GM23248 (cell line): ENCODE measurements at places on chromosomes 5 and 9. TPM values are rescaled to one million over a fixed set of nuclear protein-coding genes. Genes with fewer than 3 reads are reported as not detected.

GRCh38 chr5:17619354-17619753, 9.2 kb downstream of the TAF11L12 start:
- no peaks in the 10 kb centered on the region for H3K4me1 ChIP-seq
- no peaks in the 10 kb centered on the region for H3K27me3 ChIP-seq
- no peaks in the 10 kb centered on the region for H3K36me3 ChIP-seq
- no peak overlapping the region for H3K27ac ChIP-seq

DNA sequence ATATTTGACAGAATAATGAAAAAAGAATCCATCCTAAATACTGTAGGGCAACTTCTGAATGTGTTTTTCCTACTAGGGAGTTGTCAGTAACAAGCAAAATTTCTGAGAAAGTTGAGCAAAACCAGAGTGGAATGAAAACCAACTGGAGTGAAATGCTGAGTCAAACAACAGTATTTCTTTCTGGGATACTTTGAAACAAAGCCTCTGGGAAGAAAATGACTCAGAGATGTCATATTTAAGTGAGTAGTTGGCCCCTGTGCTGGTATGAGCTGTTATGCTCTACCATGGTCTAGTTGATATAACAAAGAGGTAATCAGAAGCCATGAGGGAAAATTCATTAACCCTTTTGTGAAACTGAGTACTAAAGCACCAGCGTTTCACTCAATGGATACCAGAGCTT, 372.1 kb upstream of the C9orf72 start:
- no peaks in the 10 kb centered on the region for H3K4me1 ChIP-seq
- no peaks in the 10 kb centered on the region for H3K27me3 ChIP-seq
- peak; percentile 21 for DNase-seq
- no peak overlapping the region for H3K27ac ChIP-seq

PCDHA3 gene
- total RNA-seq, result not detected in 2 replicates

DNA sequence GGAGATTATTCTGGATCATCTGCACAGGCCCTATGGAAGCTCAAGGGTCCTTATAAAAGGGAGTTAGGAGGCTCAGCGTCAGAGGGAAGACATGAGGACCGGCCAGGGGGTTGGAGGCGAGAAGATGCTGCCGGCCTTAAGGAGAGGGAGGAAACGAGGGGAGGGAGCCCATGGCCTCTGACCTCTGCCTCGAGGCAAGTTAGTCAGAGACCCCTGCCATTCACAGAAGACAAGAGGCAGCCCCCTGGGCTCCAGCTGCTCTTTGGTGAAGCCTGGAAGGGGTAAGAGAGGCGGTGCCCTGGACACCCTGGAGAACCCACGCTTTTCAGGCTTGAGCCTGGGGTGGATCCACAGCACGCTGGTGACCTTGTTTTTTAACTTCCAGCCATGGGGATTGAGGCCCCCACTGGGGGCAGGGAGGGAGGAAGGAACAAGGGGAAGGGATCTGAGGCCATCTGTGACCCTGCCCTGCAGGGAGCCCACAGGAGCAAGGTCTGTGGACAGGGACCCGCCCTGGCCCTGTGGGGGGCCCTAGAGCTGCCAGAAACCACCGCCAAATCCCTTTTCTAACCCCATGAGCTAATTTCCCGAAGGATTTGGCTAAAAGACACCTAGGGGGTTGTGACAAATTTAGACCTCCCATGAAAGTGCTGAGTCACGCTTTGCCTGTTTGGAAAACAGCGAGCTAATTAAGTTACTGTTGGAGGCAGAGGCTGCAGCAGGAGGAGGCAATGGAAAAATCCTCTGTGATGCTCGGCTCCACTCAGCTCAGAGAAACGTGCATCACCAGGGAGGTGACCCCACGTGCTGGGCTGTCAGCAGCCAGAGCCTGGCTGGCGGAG, 49.7 kb downstream of the OLFM1 start:
- no peak overlapping the region for H3K27ac ChIP-seq
- DNase-seq, result peak; percentile 75
- 0 out of 2 replicates have a peak, but pooled peaks cover 3% of the 10 kb centered on the region for H3K4me1 ChIP-seq
- H3K4me3 ChIP-seq, result no peak overlapping the region

GAPT gene
- not detected in 2 replicates for total RNA-seq

DNA sequence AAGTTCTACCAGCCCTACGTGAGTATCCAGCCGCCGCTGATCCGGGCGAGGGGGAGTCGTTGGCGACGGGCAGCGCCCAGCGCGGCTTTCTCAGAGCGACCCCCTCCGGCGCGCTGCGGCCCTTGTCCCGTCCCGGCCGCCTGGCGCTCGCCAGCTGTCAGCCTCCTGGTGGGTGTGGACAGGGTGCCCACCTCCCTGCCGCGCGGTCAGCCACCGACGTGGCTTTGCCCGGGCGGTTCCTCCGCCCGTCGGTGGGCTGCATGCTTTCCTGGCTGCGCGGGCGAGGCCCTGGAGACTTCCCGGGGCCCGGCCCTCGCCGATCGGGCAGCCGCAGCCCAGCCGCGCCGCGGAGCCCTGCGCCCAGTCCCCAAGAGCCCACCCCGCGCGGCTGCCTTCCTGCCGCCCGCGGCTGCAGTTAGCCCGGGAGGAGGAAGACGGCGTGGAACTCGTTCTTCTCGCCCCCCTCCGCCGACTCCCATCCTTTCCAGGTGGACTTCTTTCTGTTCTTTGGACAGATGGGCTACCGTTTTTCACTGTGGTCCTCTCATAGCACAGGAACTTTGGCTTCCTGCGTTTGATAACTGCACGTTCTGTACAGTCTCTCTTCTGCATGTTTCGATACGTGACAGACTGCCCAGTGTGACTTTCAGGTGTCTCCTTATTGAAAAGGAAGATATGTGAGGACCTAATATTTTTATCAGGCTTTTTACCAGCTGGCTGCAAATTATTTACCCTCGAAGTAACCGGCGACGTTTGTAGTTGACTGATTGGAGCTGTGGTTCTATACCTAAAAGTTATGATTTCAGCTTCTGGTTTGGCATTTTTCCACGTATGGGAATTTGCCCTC, 577 bp downstream of the AP3S1 start:
- H3K27me3 ChIP-seq, result no peaks in the 10 kb centered on the region
- peaks cover 39% of the 10 kb centered on the region for H3K4me1 ChIP-seq
- H3K4me3 ChIP-seq, result peak overlapping the region; percentile 96
- 0 out of 2 replicates have a peak, but pooled peaks cover 4% of the 10 kb centered on the region for H3K36me3 ChIP-seq
- DNase-seq, result peak; percentile 82

CDC20B gene
- not detected in 2 replicates for total RNA-seq

- H3K27ac ChIP-seq, result no peak overlapping the region
- H3K4me3 ChIP-seq, result no peak overlapping the region
- H3K4me1 ChIP-seq, result no peaks in the 10 kb centered on the region
- H3K27me3 ChIP-seq, result no peaks in the 10 kb centered on the region
- H3K36me3 ChIP-seq, result no peaks in the 10 kb centered on the region
Observed at GRCh38 chr5:159120446-159120845, 20.7 kb upstream of the EBF1 start.

- no peak overlapping the region for H3K4me3 ChIP-seq
- no peaks in the 10 kb centered on the region for H3K4me1 ChIP-seq
- DNase-seq, result no peak
- H3K36me3 ChIP-seq, result no peaks in the 10 kb centered on the region
- H3K27me3 ChIP-seq, result no peaks in the 10 kb centered on the region
Observed at GRCh38 chr5:178423431-178423830, 166.8 kb downstream of the COL23A1 start.

WDR38 gene
- not detected in 2 replicates for total RNA-seq

CDKN2A gene
- total RNA-seq, result 18.1 and 27.3 TPM in 2 replicates

- H3K27ac ChIP-seq, result no peak overlapping the region
- DNase-seq, result no peak
- H3K4me3 ChIP-seq, result no peak overlapping the region
- H3K36me3 ChIP-seq, result no peaks in the 10 kb centered on the region
- H3K27me3 ChIP-seq, result no peaks in the 10 kb centered on the region
Observed at GRCh38 chr5:151021746-151022145, 1.4 kb downstream of the GPX3 start.

DNA sequence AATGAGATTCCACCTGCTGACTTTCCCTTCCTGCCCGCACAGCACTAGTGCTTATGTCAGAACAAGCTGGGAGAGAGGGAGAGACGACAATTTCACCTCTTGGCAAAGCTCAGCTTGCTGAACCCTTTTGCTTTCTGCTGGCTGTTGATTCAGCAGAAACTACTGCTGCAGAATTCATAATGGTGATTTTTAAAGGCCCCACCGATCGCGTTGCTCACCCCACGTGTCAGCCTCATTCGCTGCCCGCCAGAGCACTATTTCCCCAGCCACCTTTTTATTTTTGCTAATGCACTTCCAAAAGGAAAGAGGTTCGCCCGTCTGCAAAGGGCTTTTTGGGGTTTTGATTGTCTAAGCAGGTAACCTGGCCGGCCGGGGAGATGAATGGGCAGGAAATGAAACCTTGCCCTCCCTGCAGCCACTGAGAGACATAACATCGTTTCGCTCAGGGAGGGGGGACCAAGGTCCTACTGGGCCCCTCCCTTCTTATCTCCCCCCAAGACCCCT, 1.3 kb downstream of the PPP2R2B start:
- DNase-seq, result no peak
- peaks cover 24% of the 10 kb centered on the region for H3K27me3 ChIP-seq
- no peaks in the 10 kb centered on the region for H3K36me3 ChIP-seq
- no peaks in the 10 kb centered on the region for H3K4me1 ChIP-seq

DNA sequence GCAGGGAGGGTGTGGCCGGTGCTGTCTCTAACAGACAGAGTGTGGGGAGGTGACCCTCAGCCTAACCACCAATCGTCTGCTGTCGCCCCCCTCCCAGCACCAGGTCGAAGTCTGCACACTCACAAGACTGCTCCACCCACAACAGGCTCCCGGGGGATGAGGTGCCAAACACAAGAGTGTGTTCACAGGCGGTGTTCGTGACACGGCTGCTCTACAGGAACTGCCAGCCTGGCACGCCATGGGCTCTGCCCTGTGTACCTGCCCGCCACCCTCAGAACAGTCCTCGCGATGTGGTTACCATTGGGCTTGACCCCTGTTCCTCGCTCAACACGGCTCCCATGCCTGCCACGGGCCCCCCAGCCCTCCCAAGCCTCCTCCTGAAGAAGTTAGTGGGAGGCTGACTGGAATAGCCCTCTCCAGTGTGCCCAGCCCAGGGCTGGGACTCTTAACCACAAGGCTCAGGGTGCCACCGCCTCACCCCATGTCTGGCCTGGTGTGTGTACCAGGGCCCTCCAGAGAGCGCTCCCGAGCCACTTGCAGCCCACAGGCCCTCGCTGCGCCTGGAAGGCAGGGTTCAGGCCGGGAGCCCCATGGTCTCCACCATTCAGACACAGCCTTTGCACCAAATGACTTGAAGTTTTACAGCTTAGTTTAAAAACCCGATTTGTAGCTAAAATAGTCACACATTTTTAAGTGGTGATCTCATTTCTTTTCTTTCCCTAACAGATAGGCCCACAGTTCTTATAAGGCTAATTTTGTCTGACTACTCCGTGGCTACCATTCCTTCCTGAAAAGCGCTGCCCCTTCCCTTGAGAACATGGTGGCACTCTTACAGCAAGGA, 102.5 kb downstream of the CAMSAP1 start:
- DNase-seq, result peak; percentile 37
- no peak overlapping the region for H3K4me3 ChIP-seq
- no peaks in the 10 kb centered on the region for H3K36me3 ChIP-seq
- H3K27me3 ChIP-seq, result no peaks in the 10 kb centered on the region
- H3K27ac ChIP-seq, result no peak overlapping the region

DNA sequence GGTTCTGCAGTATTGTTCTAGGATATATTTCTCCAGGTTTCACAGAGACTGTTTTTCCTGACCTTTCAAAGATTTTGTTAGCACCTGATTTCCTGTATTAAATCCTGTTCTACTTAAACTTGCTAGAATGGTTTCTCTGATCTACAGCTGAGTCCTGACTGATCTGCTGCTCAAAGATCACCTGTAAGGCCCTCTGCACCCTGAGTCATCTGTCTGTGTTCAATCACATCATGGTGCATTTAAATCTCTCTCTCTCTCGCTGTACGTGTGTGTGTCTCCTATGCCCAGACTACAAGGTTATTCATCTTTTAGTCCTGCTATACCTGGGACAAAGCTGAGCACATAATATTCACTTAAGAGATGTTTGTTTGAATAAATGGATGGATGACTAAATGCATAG, 13.3 kb upstream of the C5orf63 start:
- H3K36me3 ChIP-seq, result no peaks in the 10 kb centered on the region
- H3K27ac ChIP-seq, result no peak overlapping the region
- DNase-seq, result no peak
- no peaks in the 10 kb centered on the region for H3K27me3 ChIP-seq
- H3K4me1 ChIP-seq, result peaks cover 17% of the 10 kb centered on the region
- H3K4me3 ChIP-seq, result no peak overlapping the region
